ENCODE measurements at places on chromosomes 1 and 21.
A peak's percentile ranks its signal among the peaks of the same experiment; 100 is the strongest.

DNA sequence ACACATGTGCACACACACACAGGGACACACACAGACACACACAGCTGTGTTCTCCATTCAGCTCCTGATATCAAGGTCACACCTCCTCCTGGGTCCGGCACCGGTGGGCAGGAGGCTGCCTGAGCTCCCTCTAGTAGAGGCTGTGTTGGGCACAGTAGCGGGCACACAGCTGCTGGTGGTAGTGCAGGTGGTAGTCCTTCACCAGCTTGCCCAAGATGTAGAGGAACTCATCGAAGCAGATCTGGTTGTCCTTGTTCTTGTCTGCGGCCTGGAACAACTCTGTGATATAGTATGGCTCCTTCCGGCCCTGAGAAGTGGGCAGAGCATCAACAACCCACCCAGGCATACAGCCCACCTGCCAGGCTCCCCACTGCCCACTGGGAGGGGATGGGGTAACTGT, 5.6 kb upstream of the S100A8 start:
- no peak for DNase-seq

GRCh38 chr1:155175927-155176371, 2.3 kb downstream of the TRIM46 start:
- no peak for DNase-seq

DNA sequence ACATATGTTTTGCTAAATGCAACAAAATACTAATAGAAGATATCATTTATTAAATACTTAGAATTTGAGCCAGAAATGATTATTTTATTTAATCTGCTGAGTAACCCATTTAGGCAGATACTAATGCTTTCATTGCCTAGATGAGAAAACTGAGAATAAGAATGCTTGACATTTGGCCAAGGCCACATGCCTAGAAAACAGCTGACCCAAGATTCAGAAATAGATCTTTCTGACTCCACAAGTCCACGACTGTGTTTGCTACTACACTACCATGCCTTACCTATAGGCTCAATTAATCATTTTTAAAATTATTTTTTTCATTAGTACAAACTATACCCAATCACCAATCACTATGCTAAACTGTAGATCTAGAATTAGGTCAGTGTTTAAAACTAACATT, 129.7 kb downstream of the ATP1B1 start:
- no peak for DNase-seq

DNA sequence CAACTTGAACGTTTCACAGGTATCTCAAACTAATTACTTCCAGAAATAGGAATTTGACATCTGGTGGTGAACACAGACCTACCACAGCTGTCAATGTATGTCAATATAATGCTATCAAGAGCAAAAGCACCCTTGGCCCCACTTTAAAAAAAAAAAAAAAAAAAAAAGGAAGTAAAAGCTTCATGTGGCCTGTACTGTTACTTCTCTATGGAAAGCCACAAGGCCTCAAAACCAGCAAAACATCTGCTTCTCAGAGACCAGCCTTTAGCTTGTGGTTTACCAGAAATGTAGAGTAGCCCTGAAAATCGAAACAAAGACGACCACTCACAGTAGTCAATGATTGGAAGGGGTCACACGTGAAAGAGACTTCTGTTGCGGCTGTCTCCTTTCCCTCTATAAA, 109.6 kb downstream of the SLC45A1 start:
- peak; percentile 84 for DNase-seq

GRCh38 chr1:200376528-200376927, 33.3 kb downstream of the ZNF281 start:
- no peak for DNase-seq

DNA sequence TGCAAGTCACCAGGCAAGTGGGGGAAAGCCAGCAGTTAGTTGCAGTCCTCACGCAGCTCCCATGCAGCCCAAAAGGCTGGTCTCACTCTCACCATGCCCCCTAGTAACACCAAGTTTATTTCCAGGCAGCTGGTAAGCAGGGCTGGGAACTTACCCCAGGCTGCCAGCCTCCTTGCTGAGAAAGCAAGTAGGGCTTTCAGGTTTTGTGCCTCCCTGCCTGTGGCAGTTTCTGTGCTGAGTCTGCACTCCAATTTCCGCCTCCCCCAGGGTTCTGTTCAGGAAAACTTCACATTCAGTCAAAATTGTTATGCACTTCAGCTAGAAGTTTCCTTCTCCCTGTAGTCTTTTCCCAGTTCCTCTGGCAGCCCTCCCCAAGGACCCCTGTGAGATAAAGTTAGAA, 102.0 kb upstream of the SGIP1 start:
- no peak for DNase-seq

DNA sequence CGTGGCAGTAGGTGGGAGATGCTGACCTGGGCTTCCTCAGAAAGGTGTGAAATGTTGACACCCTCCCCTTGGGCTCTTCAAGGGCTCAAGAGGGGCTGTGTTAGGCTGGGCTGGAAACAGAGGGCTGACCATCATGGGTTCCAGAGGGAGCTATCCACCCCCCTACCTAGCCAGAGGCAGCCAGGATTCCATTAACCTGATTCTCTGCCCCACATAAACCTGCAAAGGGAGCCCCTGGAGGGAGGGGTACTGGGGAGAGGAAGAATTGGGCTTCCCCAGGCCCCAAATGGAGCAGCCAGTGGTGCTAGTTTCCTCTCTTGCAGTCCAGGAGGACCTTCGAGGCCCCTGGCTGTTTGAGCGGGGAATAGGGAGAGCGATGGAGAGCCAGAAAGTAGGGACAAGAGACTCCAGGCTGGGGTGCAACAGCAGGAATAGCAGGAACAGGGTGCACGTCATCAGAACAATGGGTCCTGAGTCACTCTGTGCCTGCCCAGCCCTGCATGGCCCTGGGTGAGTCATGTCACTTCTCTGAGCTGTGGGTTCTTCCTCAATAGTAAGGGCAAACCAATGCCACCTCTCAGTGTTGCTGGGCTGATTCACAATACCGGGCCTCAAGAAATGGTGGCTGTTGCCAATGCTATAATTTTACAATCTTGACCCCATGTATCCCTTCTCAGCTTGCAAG, 121.2 kb downstream of the EPHB2 start:
- no peak for DNase-seq

DNA sequence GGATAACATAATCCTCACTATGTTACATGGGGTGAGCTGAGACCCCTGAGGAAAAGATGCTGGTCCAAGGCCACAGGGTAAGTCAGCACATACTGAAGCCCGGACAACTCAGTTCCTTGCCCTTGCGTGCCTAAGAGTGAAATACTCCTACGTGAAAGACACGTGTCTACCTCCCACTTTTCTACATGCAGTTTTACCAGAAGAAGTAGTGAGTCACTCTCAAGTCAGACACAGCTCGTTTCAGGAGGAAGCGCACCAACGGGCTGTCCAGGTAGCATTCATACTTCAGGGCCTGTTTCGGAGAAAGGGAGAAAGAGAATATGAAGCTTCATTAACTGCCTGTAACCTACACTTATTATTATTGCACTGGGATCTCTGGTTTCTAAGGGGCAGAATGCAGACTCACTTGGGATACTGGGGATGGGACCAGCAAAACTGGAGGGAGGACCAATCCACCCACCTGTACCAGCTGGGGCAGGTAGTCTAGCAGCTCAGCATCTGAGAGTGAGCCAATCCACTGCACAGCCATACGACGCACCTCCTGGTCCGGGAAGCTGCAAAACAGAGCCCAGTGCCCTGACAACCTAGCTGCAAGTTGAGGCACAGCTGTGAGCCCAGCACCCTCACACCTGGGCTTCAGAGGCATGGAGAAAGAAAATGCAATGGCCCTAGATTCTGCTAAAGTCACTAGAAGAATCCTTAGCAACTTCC, 32.4 kb upstream of the PPP1R15B start:
- no peak for DNase-seq

Measured in GM20000 (cell line).